LoVo (cell line): ENCODE measurements at places on chromosomes 3 and 15.

DNA sequence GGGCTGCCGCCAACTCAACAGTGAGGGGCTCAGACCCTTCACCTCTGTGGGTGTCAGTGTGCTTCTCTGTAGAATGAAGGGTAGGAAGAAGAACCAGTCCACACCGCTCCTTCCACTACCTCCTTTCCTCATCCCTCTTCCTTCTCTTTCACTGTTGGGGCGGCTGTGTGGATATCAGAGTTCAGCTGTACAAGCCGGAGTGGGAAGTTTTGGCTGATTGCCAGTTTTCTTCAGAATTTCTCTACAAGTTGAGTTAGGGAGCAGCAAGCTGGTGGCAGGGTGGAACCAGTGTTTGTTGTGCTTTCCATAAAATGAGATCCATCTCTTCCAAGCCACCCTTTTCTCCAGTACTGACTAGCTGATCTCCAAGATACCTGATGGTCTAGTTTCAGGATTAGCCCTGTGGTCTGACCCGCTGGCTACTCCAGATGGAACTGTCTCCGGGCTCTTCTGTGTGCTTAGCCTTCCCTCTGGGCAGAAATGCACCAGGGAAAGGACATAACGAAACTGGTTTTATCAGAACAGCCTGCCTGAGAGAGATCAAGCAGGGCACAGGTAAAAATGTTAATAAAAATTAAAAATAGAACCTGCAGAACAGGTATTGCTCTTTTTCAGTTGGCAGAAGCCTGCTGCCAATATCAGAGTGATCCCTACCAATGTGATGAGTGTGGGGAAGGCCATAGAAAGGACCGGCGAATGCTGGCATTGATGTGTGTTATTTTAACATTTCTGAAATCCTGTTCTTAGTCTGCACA, 169.9 kb upstream of the TSC22D2 start:
- peak; percentile 17 for DNase-seq

- no peak for DNase-seq
These were observed 57.1 kb downstream of the CCDC33 start for GRCh38 chr15:74293021-74293810.

DNA sequence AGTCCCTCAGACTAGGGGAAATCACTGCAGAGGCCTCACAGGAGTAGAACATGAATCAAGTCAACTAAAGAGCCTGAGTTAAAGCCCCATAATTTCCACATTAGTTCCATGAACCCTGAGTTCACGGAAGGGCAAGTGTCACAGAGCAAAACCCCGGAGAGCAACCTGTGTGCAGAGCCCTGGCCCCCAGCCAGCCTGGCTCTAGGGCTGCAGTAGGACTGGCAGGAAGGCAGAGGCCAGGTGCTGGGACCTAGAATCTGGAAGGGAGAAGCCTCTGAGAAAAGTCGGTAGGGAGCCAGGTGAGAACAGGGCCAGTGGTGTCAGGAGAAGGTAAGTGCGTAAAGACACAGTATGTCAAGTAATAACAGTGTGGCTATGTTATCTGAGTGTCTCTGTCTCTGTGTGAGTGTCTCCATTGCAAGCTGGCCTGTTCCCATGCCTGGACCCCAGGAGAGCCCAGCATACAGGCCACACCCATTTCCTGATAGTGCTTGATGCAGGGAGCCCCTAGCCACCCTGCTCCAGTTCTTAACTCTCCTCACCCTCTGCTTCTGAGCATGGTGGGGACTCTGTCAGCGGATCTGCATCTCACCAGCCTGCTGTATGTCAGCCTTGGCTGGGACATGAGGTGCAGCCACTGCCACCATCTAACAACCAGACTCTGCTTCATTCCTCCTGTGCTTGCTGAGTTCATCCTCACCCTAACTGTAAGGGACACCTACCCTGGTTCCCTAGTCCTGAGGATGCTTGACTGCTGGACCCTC, 11.3 kb upstream of the MANF start:
- DNase-seq: no peak

DNA sequence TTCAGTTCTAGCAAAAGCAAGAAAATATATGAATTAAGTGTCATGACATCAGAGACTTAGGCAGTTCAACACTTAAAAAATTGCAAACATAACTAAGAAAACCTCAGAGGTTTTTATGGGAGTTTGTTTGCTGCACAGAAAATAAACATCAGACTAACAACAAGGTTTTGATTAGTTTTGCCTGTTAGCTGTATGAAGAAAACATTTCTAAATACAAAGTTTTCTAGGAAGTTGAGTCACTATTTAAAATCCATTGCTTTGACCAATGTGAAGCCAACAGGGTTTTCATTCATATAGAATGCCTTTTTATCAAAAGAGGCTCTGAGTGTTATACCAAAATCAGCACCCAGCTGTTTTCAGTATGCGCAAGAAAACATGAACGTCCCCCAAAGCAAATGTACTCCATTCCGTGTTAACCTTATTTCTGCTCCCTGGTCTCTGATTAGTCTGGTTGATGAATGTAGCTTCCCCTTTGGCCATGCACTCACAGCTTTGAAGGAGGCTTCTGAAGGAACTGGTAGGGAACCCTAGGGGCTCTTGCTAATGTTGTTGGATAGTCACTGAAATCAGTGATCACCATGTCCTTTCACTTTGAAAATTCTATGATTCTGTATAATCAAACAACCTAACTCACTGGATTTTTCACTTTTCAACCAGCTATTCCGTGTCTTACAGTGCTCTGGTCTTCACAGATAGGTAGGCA, 89.6 kb upstream of the TSEN2 start:
- DNase-seq: no peak

- DNase-seq: no peak
These were observed 36.2 kb downstream of the HDC start for GRCh38 chr15:50229336-50229735.

GRCh38 chr3:54861248-54862067, 66.4 kb downstream of the LRTM1 start:
- no peak for DNase-seq

DNA sequence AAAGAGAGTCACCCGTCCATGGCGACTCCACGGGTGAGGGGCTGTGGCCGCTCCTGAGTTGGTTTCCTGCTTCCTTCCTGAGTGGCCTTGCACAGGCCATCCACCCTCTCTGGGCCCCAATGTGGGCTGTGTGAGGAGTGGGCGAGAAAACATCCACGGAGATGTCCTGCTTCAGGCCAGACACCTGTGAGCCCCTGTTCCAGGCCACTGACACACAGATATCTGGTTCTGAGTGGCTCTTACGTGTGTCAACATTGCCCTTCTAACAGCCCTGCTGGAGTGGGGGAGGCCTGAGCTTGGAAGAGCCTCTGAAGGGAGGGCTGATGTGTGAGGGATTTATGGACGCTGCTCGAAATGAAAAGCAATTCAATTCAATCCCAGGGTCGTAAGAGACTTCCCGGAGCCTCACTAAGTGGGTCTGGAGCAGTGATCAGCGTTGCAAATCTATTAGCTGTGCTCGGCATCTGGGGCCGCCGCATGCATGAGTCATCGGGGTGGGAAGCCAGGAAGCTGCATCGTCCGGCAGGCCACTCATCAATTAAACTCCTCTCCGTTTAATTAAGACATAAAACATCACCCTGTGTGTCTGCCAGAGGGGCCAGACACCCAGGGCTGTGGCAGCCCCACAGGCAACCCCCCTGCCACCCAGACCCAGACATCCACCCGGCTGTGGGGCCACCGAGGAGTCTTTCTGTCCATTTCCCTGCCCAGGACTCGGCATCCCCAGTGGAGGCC, 20.0 kb upstream of the PRR23E start:
- DNase-seq: no peak

- no peak for DNase-seq
These were observed 173.8 kb downstream of the RPLP1 start for GRCh38 chr15:69626095-69627066.

- no peak for DNase-seq
These were observed 48.3 kb downstream of the MEF2A start for GRCh38 chr15:99613887-99614647.

DNA sequence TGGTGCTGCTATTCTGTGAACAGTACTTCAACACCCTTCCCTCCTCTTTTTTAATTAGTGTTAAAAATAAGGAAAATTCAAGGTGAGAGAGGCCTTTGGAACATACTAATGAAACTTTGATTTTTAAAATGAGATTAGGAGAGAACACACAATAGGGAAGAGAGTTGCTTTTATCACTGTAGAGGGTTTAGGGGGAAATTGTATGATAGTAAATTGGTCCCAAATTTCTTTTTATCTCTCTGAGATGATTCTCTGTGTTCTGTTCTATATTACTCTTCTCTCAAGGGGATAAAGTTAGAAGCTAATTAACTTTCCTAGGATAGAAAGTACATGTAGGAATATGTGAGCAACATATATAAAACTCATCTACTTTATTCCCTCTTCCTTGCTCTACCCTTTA, 40.8 kb downstream of the ZFAND6 start:
- no peak for DNase-seq

DNA sequence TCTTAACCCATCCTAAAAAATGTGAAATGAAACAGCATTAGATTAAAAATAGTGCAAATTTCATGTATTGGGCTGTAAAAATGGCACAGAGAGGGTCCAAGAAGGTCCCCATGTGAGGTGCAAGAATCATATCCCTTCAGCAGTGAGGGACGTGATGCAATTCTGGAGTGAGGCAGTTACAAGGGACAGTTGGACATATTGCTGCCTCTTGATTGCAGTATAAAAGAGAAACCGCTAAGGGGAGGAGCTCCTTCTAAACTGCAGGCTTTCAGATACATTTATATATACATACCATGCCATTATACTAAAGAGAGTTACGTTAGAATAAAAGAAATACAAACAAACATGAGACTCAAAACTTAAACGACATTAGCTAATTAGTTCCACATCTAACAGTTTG, 304.2 kb upstream of the CTNNB1 start:
- DNase-seq: no peak

DNA sequence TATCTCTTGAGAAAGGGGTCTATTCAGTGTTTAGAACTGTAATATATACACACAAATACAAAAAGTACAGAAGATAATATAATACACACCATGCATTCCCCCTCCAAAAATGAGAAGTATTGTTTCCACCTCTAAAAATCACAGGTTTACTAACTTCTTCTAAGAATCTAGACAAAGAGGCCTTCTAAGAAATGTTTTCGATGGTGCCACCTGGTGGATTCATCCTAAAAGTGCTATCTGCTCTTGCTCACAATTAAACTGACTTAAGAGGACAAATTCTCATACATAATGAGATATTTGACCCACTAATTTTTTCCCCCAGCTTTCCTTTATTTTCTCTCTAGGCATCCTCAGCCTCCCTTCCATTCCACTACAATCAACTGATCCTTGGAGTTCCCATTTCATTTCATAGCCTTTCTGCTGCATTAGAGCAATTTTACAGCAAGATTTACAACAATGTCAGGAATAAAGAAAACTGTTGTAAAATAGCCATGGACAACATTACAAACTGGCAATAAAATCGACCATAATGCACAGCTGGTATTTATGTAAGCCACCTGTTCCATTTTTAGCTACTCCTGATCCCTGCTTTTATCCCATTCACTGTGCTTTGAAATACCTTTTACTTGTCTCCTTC, 124.6 kb downstream of the ARRDC4 start:
- DNase-seq: peak; percentile 81

DNA sequence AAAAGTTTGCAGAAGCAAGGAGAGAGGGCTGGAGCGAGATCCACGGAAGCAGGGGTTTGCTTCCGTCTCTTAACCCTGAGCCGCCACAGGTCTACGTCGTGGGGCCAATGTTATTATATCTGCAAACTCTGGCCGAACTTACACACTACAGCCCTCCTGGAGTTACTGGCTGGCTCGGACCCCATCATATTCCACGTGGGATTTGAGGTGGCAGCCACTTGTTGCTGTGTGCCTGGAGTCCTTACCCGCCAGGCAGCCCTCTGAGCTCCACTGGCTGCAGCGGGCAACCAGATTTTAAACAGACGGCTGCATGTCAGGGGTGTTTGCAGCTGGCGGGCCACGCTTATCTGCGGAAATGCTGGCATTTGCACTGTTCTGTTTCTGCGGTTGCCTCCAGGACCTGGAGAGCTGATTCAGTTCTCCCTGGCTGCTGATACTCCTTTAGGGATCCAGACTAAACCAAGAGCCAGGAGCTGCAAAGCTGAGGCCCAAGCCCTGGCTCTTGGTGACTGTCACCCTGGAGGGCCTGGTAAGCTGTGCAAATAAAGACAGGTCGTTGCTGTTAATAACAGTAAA, 34.7 kb downstream of the TM2D3 start:
- no peak for DNase-seq

DNA sequence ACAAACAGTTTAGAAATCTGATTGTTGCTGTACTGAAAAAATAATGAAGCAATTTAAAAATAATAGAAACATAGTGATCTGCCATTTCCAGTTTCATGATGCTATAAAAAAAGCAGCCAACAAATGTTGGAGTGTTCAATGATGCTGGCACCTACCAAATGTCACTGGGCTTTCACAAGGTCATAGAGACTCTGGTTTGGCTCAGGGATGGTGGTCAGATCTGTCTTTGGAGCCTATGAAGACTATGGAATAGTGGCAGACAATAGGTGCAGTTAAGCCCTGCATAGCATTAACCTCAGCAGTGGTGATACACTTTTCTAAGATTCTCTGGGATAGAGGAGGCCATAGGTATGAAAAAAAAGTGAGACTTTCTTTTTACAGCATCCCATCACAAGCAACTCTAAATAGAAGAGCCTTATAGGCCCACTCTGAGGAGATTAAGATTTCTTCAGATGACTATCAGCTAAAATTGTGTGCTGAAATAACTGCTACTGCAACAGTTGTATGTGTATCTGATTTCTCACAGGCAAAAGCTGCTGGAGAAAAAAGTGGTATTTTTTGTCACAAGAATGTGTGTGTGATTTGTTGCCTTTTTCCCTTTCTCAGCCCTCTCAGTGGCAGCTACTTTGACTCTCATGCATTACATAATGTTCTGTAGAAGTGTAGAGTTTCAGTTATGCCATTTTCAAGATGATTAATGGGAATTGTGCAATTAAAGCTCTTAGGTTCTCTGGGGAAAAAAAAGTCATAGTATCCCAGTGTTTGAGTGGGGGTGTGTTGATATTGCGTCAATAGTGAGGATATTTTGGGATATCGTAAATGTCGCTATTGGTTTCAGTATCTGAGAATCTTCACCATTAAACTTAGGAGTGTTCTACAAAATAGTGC, 137.4 kb downstream of the MBNL1 start:
- no peak for DNase-seq

GRCh38 chr3:23968463-23969184, 23.5 kb downstream of the NR1D2 start:
- DNase-seq: no peak

DNA sequence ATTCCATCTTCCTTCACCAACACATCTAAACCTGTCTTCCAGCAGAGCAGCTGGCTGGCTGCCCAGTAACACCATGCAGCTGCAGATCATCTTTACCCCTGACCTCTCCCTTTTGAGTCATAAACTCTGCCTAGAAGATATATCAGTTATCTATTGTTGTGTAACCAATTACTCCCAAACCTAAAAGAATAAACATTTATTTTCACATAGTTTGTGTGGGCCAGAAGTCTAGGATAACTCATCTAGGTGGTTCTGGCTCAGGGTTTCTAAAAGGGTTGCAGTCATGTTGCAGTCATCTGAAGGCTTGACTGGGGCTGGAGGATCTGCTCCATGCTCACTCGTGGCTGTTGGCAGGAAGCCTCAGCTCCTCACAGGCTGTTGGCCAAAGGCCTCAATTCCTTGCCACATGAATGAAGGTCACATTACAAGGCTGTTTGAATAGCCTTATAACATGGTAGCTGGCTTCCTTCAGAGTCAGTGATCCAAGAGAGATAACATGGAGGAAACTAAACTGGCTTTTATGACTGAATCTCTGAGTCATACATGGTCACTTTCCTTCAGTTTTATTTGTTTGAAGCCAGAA, 92.8 kb downstream of the GOLIM4 start:
- DNase-seq: peak; percentile 78
